Upper lobe of right lung (tissue), 1 donor: ENCODE measurements at places on chromosomes 12 and 14. TPM values are rescaled to one million over a fixed set of nuclear protein-coding genes. Genes with fewer than 3 reads are reported as not detected.

GRCh38 chr14:54929556-54929955 lies 26.9 kb upstream of the GCH1 start:
- no peak overlapping the region for H3K27ac ChIP-seq
- H3K4me1 ChIP-seq: no peaks in the 10 kb centered on the region

DNA sequence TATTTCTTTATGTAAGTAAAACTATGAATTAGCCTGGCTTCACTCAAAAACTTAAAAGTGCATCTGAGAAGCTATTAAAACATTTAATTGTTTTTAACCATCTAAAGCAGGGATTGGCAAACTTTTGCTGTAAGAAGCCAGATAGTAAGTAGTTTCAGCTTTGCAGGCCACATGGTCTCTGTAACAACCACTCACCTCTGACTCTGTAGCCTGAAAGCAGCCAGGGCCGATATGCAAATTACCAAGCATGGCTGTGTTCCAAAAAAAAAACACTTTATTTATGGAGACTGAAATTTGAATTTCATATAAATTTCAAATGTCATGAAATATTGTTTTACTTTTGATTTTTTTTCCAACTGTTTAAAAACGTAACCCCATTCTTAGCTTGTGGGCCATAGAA lies 95.3 kb downstream of the CIT start:
- H3K4me1 ChIP-seq: no peaks in the 10 kb centered on the region
- H3K36me3 ChIP-seq: no peaks in the 10 kb centered on the region
- no peak for DNase-seq
- H3K27ac ChIP-seq: no peak overlapping the region

GRCh38 chr12:47488888-47489287 lies 216.9 kb downstream of the RPAP3 start:
- H3K4me1 ChIP-seq: no peaks in the 10 kb centered on the region
- H3K36me3 ChIP-seq: no peaks in the 10 kb centered on the region
- H3K4me3 ChIP-seq: no peak overlapping the region
- H3K27ac ChIP-seq: no peak overlapping the region
- no peaks in the 10 kb centered on the region for H3K27me3 ChIP-seq
- DNase-seq: no peak

GRCh38 chr14:77590845-77591485 lies 25.5 kb downstream of the SPTLC2 start:
- DNase-seq: no peak
- peaks cover 42% of the 10 kb centered on the region for H3K4me1 ChIP-seq
- H3K4me3 ChIP-seq: no peak overlapping the region

- DNase-seq: no peak
- no peak overlapping the region for H3K27ac ChIP-seq
- no peaks in the 10 kb centered on the region for H3K36me3 ChIP-seq
- no peaks in the 10 kb centered on the region for H3K27me3 ChIP-seq
- H3K4me3 ChIP-seq: no peak overlapping the region
Observed at GRCh38 chr14:23827100-23827892, 126.3 kb upstream of the DHRS4 start.

DNA sequence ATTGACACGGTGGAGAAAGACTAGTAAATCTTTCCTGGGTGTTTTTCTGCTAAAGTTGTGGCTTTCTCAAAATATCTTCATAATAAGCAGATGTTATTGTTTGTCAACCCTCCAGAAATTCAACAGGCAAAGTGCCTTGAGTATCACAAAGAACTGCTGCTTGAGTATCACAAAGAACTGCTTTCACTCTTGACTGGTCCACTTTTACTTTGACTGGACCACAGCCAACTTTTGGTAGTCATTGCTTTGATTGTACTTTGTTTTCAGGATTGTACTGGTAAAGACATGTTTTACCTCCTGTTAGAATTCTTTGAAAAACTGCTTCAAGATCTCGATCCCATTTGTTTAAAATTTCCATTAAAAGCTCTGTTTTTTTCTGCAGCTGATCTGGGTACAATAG lies 62.6 kb downstream of the PDZRN4 start:
- no peak overlapping the region for H3K27ac ChIP-seq
- no peak overlapping the region for H3K4me3 ChIP-seq
- H3K27me3 ChIP-seq: no peaks in the 10 kb centered on the region
- no peaks in the 10 kb centered on the region for H3K4me1 ChIP-seq
- DNase-seq: no peak

- no peak for DNase-seq
- H3K36me3 ChIP-seq: no peaks in the 10 kb centered on the region
- no peaks in the 10 kb centered on the region for H3K4me1 ChIP-seq
Observed at GRCh38 chr12:53338916-53339315, 2.8 kb upstream of the SP7 start.

GRCh38 chr12:92036061-92036620 lies 109.5 kb downstream of the BTG1 start:
- H3K4me1 ChIP-seq: peaks cover 43% of the 10 kb centered on the region
- no peak overlapping the region for H3K27ac ChIP-seq
- H3K27me3 ChIP-seq: no peaks in the 10 kb centered on the region
- H3K4me3 ChIP-seq: no peak overlapping the region
- no peak for DNase-seq
- no peaks in the 10 kb centered on the region for H3K36me3 ChIP-seq

GRCh38 chr12:4579305-4580102 lies 17.5 kb downstream of the DYRK4 start:
- no peak for DNase-seq
- no peak overlapping the region for H3K4me3 ChIP-seq
- H3K4me1 ChIP-seq: peaks cover 3% of the 10 kb centered on the region
- no peaks in the 10 kb centered on the region for H3K27me3 ChIP-seq
- no peaks in the 10 kb centered on the region for H3K36me3 ChIP-seq

DNA sequence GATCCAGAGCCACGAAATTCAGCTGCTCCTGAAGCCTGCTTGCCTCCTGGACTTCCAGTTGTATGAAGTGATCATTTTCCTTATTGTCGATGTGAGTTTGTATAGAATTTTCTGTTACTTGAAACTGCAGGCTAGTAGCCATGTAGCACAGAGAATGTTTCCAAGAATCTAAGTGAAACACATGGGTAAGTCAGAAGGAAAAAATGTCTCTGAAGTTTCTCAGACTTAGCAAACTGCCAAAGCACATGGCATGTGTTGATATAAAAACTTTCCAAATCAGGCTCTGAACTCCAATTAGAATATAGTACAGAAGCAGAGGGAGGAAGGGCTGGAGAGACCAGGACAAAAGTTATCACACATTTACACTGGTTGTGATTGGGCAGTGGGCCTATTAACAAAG lies 9.8 kb upstream of the PCNX1 start:
- no peaks in the 10 kb centered on the region for H3K4me1 ChIP-seq
- H3K27ac ChIP-seq: no peak overlapping the region
- no peak overlapping the region for H3K4me3 ChIP-seq
- DNase-seq: no peak
- no peaks in the 10 kb centered on the region for H3K27me3 ChIP-seq

DNA sequence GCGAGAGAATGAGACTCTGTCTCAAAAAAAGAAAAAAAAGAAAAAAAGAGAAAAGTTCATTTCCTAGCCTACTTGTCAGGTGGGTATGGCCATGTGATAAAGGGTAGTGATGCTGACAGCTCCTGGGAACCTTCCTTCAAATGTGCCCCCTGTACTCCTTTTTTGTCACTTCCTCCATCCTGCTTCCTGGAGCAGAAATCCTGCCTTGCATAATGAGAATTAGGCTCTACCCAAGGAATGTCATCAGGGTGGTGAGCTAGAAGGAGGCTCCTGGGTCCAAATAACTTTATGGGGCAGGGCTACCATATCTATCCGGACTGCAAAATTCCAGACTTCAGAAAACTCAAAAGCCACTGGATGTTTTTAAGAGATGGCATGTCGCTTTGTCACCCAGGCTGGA lies 27.8 kb upstream of the FBXO34 start:
- no peaks in the 10 kb centered on the region for H3K36me3 ChIP-seq
- H3K27ac ChIP-seq: no peak overlapping the region
- no peak for DNase-seq

- H3K27ac ChIP-seq: no peak overlapping the region
- no peaks in the 10 kb centered on the region for H3K27me3 ChIP-seq
- H3K4me3 ChIP-seq: no peak overlapping the region
Observed at GRCh38 chr14:63624701-63625100, 17.0 kb downstream of the WDR89 start.

DNA sequence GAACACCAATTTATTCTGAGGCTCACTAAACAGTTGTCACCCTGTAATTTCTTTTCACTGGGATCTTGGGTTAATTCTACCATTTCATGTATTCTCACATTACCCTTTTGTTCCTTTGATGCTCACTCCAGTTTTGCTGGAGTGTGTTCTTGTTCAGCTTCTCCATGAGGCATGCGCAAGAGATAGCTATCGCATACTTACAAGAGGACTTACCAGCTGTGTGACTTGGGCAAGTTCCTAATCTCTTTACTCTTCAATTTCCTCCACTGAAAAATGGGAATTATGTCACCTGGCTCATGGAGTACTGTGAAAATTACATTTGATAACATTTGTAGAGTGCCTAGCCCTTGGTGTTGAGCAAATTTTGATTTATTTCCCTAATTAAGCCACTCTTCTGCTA lies 56.5 kb upstream of the JDP2 start:
- no peak overlapping the region for H3K27ac ChIP-seq
- H3K27me3 ChIP-seq: no peaks in the 10 kb centered on the region
- no peaks in the 10 kb centered on the region for H3K4me1 ChIP-seq
- no peak overlapping the region for H3K4me3 ChIP-seq

GRCh38 chr14:28412077-28412476 lies 354.5 kb upstream of the FOXG1 start:
- no peaks in the 10 kb centered on the region for H3K36me3 ChIP-seq
- no peaks in the 10 kb centered on the region for H3K4me1 ChIP-seq
- no peak overlapping the region for H3K27ac ChIP-seq
- H3K4me3 ChIP-seq: no peak overlapping the region

GRCh38 chr12:48486261-48486660 lies 4.0 kb downstream of the C12orf54 start:
- no peak for DNase-seq
- H3K36me3 ChIP-seq: no peaks in the 10 kb centered on the region
- no peaks in the 10 kb centered on the region for H3K4me1 ChIP-seq

- H3K36me3 ChIP-seq: no peaks in the 10 kb centered on the region
- no peak overlapping the region for H3K27ac ChIP-seq
- peaks cover 6% of the 10 kb centered on the region for H3K4me1 ChIP-seq
- DNase-seq: no peak
Observed at GRCh38 chr14:52395728-52396127, 81.6 kb downstream of the PTGER2 start.

- H3K27ac ChIP-seq: no peak overlapping the region
- no peaks in the 10 kb centered on the region for H3K27me3 ChIP-seq
- H3K4me1 ChIP-seq: peaks cover 12% of the 10 kb centered on the region
- H3K36me3 ChIP-seq: no peaks in the 10 kb centered on the region
- no peak overlapping the region for H3K4me3 ChIP-seq
Observed at GRCh38 chr12:93789767-93790166, 112.6 kb downstream of the CRADD start.

GRCh38 chr12:1796515-1797010 lies 23.8 kb upstream of the LRTM2 start:
- peak overlapping the region; percentile 85 for H3K4me3 ChIP-seq
- H3K36me3 ChIP-seq: no peaks in the 10 kb centered on the region

DNA sequence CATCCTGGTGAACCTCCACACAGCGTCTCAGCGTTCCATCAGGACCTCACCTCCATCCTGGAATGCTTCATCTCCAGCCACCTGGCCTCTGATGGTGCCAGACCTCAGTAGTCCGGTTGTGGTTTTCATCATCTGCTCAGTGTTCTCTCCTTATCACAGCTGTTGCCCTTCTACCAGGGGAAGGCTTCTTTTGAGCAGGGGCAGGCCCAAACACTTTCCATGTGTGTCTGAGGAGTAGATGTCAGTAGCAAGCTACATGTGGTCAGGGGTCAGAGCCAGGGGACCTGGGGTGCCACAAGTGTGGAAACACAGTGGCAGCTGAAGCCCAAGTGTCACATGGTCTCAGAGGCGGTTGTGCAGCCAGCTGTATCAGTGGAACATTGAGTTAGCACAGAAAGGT lies 30.2 kb upstream of the FGD4 start:
- H3K27me3 ChIP-seq: no peaks in the 10 kb centered on the region
- no peaks in the 10 kb centered on the region for H3K36me3 ChIP-seq
- no peaks in the 10 kb centered on the region for H3K4me1 ChIP-seq

- no peaks in the 10 kb centered on the region for H3K36me3 ChIP-seq
- H3K4me3 ChIP-seq: no peak overlapping the region
- no peak for DNase-seq
Observed at GRCh38 chr14:26319139-26319864, 278.5 kb downstream of the NOVA1 start.

- H3K4me1 ChIP-seq: peaks cover 36% of the 10 kb centered on the region
- H3K36me3 ChIP-seq: no peaks in the 10 kb centered on the region
- DNase-seq: no peak
- H3K27me3 ChIP-seq: no peaks in the 10 kb centered on the region
- peak overlapping the region; percentile 97 for H3K27ac ChIP-seq
Observed at GRCh38 chr12:11651785-11652184, 2.3 kb downstream of the ETV6 start.

GRCh38 chr12:93587611-93588010 lies 15.1 kb downstream of the SOCS2 start:
- no peaks in the 10 kb centered on the region for H3K27me3 ChIP-seq
- H3K36me3 ChIP-seq: no peaks in the 10 kb centered on the region
- no peak overlapping the region for H3K4me3 ChIP-seq

DNA sequence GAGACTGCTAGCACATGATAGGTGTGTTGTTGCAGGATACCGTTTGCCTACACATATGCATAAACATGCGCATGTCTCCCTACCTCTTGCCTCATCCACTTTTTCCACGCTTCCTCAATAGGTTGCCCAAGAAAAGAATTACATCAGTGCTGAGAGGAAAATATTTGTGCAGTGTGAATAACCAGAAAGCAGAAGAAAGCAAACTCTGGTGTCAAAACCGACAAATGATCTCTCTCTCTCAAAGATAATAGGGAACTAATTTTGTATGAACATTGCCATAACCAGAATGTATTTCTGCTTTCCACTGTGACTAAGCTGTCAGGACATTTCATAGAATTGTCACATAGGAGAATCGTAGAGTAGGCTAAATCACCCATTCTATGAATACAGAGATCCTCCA lies 1.3 kb downstream of the CLEC7A start:
- H3K27ac ChIP-seq: peak overlapping the region; percentile 51
- H3K4me1 ChIP-seq: no peaks in the 10 kb centered on the region
- H3K36me3 ChIP-seq: no peaks in the 10 kb centered on the region

GRCh38 chr14:103546652-103547454 lies 15.6 kb downstream of the BAG5 start:
- no peak overlapping the region for H3K27ac ChIP-seq
- H3K4me1 ChIP-seq: peaks cover 41% of the 10 kb centered on the region
- H3K4me3 ChIP-seq: no peak overlapping the region

GRCh38 chr12:52081263-52081733 lies 1.8 kb downstream of the SMIM41 start:
- peak overlapping the region; percentile 48 for H3K4me3 ChIP-seq
- peaks cover 17% of the 10 kb centered on the region for H3K36me3 ChIP-seq
- peaks cover 25% of the 10 kb centered on the region for H3K4me1 ChIP-seq

- peaks cover 37% of the 10 kb centered on the region for H3K4me1 ChIP-seq
- H3K4me3 ChIP-seq: no peak overlapping the region
- H3K27me3 ChIP-seq: no peaks in the 10 kb centered on the region
- peak overlapping the region; percentile 87 for H3K27ac ChIP-seq
Observed at GRCh38 chr12:124369055-124369826, 74.3 kb downstream of the RFLNA start.

Gene IFI27
- 312 TPM for total RNA-seq

Gene KIF26A
- total RNA-seq: 5.9 TPM

Gene IL23A
- total RNA-seq: 0.81 TPM

Gene SMIM41
- total RNA-seq: 6.1 TPM

Gene SPX
- 1.7 TPM for total RNA-seq

Gene GPR84
- total RNA-seq: 0.96 TPM

Gene AICDA
- 0.75 TPM for total RNA-seq

Gene CBLN3
- total RNA-seq: 2.9 TPM

Gene TRIM9
- total RNA-seq: 0.32 TPM

Gene RERG
- 19.6 TPM for total RNA-seq

Gene KRT71
- total RNA-seq: not detected
